Mesenteric fat pad (tissue), 1 donor: ENCODE measurements at places on chromosomes 4 and X. TPM values are rescaled to one million over a fixed set of nuclear protein-coding genes. Genes with fewer than 3 reads are reported as not detected.

DNA sequence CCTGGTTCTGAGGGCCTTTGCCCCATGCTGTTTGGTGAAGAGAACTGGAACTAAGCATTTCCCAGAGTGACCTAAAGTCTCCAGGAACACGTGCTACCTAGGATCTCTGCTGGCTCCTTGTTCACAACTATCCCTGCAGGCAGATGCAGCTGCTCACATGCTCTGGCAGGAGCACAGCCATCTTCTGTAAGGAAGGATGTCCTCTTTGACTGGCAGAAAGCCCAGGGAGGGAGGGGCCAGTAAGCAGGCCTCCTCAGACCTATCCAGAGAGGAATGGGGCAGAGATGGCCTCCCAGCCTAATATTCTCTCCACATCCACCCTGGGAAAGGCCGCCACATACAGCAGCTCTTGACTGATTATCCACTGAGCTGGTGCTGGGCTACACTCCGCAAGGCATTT is 142.8 kb upstream of the EOLA2 start:
- DNase-seq = no peak

- DNase-seq = no peak
Observed at GRCh38 chr4:2402048-2402842, 16.2 kb downstream of the ZFYVE28 start.

GRCh38 chrX:31969714-31970113 is 897.9 kb upstream of the FTHL17 start:
- DNase-seq = no peak

DNA sequence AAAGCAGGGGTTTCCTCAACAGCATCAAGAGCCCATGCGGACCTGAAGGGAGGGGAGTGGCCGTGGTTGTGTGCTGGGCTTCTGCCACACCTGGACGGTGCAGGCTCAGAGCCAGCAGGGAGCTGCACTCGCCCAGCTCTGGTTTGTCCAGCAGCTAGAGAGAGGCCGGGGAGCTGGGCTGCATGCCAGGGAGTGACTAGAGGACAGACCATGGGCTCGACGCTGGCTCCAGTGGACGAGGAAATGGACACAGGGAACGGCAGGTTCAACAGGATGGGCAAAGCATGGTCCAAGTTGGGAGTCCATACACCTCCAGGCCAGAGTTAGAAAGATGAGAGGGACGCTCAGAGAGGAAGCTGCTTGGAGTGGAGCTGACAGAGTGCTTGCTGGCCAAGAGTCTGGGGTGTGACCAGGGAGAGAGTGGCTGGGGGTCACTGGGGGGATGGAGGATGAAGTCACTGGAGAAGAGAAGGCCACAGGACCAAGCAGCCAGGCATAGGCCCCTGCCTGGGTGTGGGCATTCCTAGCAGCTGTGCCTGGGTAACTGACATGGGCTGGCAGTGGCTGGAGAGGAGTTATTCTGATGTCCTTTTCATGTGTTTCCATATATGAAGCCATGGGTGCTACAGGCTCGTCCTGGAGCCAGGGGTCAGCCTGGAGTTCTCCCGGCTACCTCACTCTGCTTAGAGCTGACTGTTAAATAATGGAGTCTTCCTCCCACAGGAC is 42.8 kb downstream of the HTT-AS start:
- peak; percentile 51 for DNase-seq

DNA sequence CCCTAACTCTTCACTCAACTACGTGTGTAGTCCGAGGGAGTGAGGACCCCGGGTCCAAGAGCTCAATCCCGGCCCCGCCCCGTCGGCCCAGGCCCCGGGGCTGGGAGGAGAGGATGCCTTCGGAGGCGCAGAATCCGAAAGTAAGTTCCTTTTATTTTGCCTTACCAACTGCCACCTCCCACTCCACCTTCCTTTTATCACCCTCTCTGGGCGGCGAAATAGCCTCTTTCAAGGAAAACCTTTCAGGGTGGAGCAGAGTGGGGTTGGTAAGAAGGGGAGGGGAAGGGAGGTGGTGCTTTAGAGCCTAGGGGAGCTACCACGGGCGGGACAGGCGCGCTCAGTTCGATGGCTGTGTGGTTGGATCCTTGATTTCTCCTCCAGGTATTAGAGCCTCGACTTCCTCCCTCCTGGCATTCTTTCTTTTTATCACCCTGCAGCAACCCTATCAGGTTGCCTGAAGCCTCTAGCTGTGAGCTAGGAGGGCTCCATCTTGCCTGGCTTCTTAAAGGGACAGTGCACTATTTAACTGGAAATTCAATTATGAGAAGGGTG is 191.2 kb downstream of the RRAGB start:
- DNase-seq = no peak

- DNase-seq = no peak
Observed at GRCh38 chr4:15317246-15317645, 110.6 kb upstream of the C1QTNF7 start.

GRCh38 chr4:25888781-25889180 is 25.2 kb upstream of the SMIM20 start:
- DNase-seq = no peak

GRCh38 chr4:137957806-137958205 is 284.3 kb downstream of the SLC7A11 start:
- no peak for DNase-seq

DNA sequence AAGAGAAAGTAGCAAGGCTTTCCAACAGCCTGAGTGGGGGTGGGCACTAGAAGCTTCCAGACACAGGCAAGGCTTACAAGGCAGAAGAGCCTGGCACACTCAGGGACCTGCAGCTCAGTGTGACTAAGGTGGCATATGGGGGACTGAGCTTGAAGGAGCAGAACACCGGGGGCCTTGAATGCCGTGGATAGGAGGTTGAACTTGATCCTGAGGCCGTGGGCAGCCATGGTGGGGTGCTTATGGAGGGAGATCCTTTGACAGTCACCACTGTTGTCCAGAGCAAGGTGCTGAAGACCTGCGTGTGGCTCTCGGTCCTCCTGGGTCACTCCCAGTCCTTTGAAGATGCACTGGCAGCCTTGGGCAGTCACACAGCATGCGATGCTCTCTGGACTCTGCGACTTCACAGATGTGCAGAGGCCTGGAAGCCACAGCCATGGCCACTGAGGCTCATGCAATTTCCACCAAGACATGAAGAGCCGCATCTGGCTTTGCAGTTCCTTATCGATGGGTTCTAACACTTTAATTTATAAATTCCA is 18.3 kb downstream of the C4orf50 start:
- DNase-seq = peak; percentile 33

GRCh38 chr4:5821665-5822358 is 71.1 kb downstream of the CRMP1 start:
- DNase-seq = no peak

- DNase-seq = no peak
Observed at GRCh38 chrX:101417981-101418841, 10.2 kb downstream of the HNRNPH2 start.

- DNase-seq = no peak
Observed at GRCh38 chr4:11469650-11470437, 41.1 kb upstream of the HS3ST1 start.

GRCh38 chr4:7607156-7607910 is 172.6 kb upstream of the PSAPL1 start:
- DNase-seq = no peak

DNA sequence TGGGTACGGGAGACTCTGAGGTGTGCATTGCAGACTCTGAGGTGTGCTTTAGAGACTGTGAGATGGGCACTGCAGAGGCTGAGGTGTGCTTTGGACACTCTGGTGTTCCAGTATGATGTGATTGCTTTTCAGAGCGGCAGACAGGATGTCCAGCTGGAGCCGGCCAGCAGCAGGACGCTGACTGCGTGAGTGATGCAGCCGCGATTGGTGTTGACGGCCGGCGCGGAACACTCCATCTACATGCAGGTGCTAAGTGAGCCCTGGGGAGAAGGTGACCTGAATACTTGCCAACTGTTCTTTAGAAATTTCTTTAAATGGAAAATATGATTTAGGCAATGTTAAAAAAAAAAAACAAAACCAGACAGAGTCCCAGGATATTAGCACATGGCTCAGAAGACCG is 103.1 kb upstream of the PPP2R3B start:
- peak; percentile 53 for DNase-seq

GRCh38 chr4:186137196-186137794 is 32.8 kb downstream of the FAM149A start:
- no peak for DNase-seq

DNA sequence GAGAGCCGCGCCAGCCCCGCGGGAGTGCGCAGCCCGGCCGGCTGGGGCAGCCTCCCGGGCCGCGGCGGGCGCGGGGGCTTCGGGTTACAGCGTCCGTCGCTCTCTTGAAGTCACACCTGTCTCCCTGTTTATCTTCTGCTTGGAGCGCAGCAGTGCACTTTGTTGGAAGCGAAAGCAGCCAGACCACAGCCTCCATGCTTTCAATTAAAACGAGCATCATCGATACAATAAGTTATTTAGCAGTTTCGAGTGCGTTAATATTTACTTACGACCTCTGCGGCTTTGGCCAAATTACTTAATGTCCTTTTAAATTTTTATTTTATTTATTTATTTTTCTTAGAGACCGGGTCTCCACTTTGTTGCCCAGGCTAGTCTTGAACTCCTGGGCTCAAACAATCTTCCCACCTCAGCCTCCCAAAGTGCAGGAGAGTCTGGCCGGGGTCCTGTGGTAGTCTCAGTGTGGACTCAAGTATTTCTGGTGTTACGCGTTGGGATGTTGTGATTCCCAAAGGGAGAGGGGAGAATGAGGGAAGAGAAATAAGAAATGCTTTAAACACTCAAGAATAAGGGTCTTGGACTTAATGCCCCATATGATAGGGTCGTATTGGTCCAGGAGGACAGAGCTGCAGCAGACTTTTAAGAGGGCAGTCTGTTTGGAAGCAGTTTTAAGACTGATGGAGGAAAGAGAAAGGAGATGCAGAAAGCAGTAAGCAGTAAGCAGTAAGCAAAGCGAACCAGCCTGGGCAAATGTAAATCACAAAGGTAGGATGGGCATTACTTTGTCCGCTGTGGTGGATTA is 504 bp upstream of the PDLIM3 start:
- no peak for DNase-seq

- DNase-seq = no peak
Observed at GRCh38 chrX:44203791-44204190, 139.7 kb downstream of the EFHC2 start.

GRCh38 chrX:133697656-133698055 is 282.4 kb upstream of the GPC4 start:
- no peak for DNase-seq

GRCh38 chr4:66034671-66035070 is 364.4 kb upstream of the EPHA5 start:
- no peak for DNase-seq

DNA sequence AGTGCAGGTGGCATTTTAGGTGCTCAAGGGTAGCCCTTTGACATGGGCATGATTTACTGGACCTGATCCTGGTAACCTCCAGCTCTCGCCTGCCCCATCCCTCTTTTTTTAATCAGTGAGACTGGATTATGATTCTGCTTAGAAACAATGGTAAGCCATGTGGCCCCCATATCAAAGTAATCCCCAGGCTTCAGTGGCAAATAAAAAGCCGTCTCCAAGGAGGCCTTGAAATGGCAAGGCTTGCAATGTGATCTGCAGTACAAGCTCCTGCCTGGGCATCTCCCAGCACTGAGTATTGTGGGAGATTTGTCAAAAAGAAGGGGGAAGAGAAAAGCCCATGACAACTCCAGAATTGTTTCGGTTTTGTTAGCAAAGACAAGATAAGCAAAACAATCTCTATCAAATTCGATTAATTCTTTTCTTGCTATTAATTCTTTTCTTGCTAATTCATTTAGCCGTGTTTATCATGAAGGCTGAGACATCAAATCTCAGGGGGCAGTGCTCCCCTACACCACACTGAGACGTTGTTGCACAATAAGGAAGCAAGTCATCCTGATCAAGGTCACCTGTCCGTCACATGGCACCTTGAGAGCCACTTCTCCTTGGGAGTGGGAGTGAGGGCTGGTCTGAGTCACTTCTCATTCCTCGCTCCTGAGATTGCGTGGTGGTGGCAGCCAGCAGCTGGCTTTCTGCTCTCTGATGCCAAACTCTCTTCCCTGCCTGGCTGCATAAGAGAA is 312.7 kb upstream of the GATB start:
- DNase-seq = no peak

- no peak for DNase-seq
Observed at GRCh38 chr4:139773560-139774318, 108.1 kb downstream of the MGST2 start.

DNA sequence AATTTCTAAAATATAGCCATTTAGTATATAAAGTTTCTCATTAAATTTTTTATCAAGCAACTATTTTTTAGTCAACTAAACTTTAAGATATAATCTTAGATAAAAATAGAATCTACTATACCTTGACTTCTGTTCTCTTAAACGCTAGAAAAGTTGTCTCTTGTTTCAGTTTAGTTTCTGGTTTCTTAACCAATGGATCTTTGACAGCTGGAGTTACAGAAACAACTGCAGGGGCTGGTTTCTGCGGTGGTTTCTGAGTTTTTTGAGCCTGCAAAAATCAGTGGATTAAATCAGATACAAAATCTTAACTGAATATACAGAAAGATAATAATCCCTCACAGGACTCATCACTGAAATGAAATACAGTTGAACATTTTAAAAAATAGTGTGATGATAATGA is 21.9 kb downstream of the INTS12 start:
- no peak for DNase-seq

DDX60 gene
- 12.5 TPM for total RNA-seq

MRPS18C gene
- 46.7 TPM for total RNA-seq

RPS3A gene
- total RNA-seq = 1,312 TPM

IQCM gene
- total RNA-seq = not detected

DRP2 gene
- 0.22 TPM for total RNA-seq

NSG1 gene
- total RNA-seq = 0.16 TPM

DRD5 gene
- not detected for total RNA-seq

ARAF gene
- total RNA-seq = 70.9 TPM

PRSS12 gene
- total RNA-seq = 0.16 TPM
